ENCODE measurements at places on chromosomes 13 and 19.

DNA sequence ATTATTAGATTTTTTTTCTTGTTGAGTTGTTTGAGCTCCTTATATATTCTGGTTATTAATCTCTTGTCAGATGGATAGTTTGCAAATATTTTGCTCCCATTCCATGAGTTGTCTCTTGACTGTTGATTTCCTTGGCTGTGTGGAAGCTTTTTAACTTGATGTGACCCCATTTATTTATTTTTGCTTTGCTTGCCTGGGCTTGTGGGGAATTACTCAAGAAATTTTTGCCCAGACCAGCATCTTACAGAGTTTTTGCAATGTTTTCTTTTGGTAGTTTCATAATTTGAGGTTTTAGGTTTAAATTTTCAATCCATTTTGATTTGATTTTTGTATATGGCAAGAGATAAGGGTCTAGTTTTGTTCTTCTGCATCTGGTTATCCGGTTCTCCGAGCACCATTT is 124.7 kb downstream of the PCCA start:
- DNase-seq: no peak

DNA sequence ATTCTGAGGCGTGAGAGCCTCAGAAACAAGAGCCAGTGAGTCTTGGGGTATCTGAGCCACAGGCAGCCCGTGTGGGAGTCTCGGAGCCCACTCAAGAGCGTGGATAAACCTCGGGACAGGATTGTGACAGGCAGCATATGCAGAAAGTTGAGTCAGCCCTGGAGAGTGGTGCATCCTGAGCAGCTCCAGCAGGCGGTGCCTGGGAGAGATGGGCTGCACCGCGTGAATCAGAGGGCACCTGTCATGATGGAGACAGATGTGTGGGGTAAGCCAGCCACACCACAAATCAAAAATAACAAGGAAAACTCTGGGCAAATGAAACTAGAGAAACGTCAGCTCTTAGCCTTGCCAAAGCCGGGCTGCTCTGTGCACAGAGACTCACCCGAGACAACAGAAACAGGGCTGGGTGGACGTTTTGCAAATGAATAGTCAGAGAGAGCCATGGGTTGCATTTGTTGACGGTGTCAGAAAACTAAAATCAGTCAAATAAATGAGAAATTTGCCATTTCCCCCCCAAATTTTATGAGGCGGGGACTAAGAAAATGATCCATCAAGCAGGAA is 30.0 kb upstream of the POP4 start:
- DNase-seq: no peak

GRCh38 chr19:56595548-56595899 is 422 bp downstream of the ZNF71 start:
- DNase-seq: no peak

- DNase-seq: no peak
Measured at GRCh38 chr19:34145741-34146202, 26.5 kb upstream of the LSM14A start.

GRCh38 chr19:5850189-5850588 is 1.1 kb downstream of the FUT3 start:
- DNase-seq: no peak

DNA sequence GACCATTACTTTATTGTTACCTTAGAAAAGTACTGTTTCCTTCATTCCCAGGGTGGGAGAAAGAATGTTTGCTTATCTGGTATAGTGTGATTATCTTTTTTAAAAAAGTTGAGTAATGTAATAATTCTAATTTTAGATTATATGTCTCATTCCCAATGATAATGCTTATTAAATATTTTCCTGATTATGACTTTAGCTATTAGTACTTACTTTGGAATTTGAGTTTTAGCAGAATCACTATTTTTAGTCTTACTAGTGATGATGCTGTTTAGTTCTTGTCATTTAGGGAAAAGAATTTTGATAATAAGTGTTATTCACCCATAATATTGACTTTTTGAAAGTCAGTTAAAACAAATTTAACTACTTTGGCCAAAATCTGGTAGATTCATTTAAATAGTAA is 95.2 kb downstream of the FRY start:
- DNase-seq: no peak

DNA sequence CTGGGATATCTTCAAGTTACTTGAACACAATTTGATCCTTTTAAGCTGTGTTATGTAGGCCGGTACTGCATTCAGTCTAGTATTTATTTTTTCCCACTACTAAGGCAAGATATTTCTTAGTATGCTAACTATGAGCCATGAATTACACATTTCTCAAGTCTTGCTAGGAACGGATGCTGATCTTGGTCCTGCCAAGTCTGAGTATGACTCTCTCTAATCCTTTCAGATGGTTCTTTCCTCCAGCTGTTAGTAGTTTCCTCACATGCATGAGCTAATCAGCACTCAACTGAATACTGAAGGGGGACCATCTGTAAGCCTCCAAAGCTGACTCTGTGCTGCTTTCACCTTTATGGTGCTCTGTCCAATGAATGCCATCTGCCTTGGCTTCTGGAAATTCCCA is 460.3 kb downstream of the KCTD12 start:
- DNase-seq: no peak
